ENCODE measurements at places on chromosomes 12 and 14. TPM values are rescaled to one million over a fixed set of nuclear protein-coding genes. Genes with fewer than 3 reads are reported as not detected.

Gene OTX2
- not detected for total RNA-seq

Gene ACSS3
- total RNA-seq, result 4.9 TPM

Gene NELL2
- 0.37 TPM for total RNA-seq

Gene TAS2R7
- total RNA-seq, result not detected

Gene FGFR1OP2
- total RNA-seq, result 31.9 TPM

Gene FAM181A
- total RNA-seq, result not detected

Data from subcutaneous preadipocyte (primary cell).